Hippocampal formation (tissue), 2 donors: ENCODE measurements at places on chromosomes 1 and 21.
A peak's percentile ranks its signal among the peaks of the same experiment; 100 is the strongest.

DNA sequence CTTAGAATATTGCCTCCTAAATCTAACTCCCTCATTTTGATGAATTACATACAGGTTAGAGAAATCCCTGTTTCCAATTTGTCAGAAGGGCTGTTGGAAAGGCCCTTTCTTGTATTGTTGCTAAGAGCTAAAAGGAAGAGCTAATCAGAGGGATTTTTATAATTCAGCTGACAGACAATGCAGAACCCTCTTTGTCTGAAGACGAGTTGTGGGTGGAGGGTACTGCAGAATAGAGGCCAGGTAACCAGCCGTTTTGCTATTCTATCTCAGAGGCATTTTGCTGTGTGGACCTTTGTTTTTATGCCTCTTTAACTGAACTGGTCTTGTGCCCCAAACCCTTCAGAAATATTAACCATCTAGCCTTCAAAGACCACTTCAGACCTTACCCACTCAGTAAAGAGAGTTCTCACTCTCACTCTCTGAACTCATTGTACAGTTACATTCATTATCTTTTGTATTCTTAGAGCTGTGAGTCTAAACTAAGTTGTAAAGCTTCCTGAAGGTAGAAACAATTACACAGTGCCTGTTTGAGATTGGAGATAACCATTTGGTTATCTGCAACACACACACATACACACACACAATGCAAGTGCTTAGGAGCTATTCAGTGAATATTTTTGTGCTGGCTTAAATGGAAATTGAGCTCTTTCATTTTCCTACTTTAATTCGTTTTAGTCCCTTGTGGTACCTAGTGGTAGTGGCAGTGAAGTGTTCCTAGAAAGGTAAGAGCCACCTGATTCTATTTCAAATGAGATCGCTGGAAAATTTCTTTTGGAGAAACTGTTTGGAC is 19.7 kb downstream of the KPNA6 start:
- no peak for DNase-seq

- DNase-seq: no peak
Measured at GRCh38 chr1:116314305-116314919, 58.6 kb upstream of the ATP1A1 start.

DNA sequence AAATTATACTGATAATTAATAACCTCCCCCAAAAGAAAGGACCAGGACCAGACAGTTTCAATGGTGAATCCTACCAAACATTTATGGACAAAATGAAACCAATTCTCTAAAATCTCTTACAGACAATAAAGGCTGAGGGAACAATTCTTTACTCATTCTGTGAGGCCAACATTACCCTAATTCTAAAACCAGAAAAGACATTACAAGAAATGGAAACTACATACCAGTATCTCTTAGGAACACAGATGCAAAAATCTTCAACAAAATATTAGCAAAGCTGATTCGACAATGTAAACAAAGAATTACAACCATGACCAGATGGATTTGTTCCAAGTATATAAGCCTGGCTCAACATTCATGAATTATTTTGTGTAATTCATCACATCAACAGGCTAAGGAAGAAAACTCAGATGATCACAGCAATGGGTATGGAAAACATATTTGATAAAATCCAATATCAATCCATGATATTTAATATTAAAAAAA is 8.6 kb downstream of the TMED5 start:
- no peak for DNase-seq

GRCh38 chr21:29181799-29182470 is 51.5 kb downstream of the MAP3K7CL start:
- DNase-seq: no peak

GRCh38 chr1:233790662-233791371 is 113.7 kb upstream of the SLC35F3 start:
- peak; percentile 30 for DNase-seq

DNA sequence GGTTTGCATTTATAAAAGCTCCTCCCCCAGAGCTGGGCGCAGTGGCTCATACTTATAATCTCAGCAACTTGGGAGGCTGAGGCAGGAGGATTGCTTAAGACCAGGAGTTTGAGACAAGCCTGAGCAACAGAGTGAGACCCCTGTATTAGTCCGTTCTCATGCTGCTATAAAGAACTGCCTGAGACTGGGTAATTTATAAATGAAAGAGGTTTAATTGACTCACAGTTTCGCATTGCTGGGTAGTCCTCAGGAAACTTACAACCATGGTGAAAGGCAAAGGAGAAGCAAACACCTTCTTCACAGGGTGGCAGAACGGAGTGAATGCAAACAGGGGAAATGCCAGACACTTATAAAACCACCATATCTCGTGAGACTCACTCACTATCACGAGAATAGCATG is 52.5 kb downstream of the ZNF684 start:
- no peak for DNase-seq
